Large intestine (tissue), 12 donors: ENCODE measurements at places on chromosomes 6 and 20. TPM values are rescaled to one million over a fixed set of nuclear protein-coding genes. Genes with fewer than 3 reads are reported as not detected.

HLA-DQA1 gene
- polyA plus RNA-seq: 53.4 TPM

GHRH gene
- polyA plus RNA-seq: 0.79 TPM

TSHZ2 gene
- 10.7 TPM for polyA plus RNA-seq

CCR6 gene
- polyA plus RNA-seq: 5.9 TPM

SLC2A10 gene
- 13.0 TPM for polyA plus RNA-seq
